Activated CD4-positive, alpha-beta memory T cell treated with anti-CD3 and anti-CD28 coated beads for 36 hours (primary cell): ENCODE measurements at places on chromosomes 5 and 9. TPM values are rescaled to one million over a fixed set of nuclear protein-coding genes. Genes with fewer than 3 reads are reported as not detected.

- no peak for DNase-seq
- H3K4me3 ChIP-seq, result no peak overlapping the region
Observed at GRCh38 chr5:169265888-169266287, 35.1 kb downstream of the SLIT3 start.

The REEP2 gene
- 6.1 TPM for total RNA-seq

- H3K27ac ChIP-seq, result no peak overlapping the region
- H3K27me3 ChIP-seq, result peaks cover 12% of the 10 kb centered on the region
- H3K4me1 ChIP-seq, result no peaks in the 10 kb centered on the region
Observed at GRCh38 chr5:1966461-1966860, 83.7 kb upstream of the IRX4 start.

DNA sequence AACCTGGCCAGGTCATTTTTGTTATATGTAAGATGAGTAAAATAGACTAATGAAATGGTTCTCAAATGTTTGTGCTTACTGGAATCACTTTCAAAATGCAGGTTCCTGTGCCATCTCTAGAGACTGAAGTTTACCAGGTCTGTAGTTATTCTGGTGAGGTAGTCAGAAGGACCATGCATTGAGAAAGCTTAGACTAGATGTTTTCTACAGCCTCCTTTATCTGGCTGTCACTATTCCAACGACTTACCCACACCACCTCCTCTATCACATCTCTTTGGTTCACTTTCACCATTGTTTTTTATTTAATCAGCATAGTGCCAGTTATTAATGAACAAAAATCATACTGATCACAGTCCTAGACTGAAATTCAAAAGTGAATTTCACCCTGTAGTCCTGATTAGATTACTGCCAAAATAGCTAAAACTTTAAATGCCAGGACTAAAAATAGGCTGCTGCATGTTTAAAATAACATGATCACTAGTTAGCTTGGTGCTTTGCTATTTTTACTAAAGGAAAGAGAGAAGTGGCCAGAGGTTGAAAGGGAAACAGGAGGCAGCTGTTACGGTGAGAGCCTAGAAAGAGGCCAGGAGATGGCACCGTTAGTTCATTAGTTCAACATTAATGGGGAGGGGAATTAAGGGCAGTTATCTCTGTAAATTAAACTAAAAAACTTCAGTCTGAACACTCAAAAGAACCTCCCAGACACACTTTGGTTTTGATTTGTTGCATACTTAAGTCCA lies 13.9 kb upstream of the FNIP1 start:
- no peaks in the 10 kb centered on the region for H3K27me3 ChIP-seq
- H3K4me1 ChIP-seq, result no peaks in the 10 kb centered on the region
- H3K36me3 ChIP-seq, result no peaks in the 10 kb centered on the region
- H3K27ac ChIP-seq, result no peak overlapping the region
- no peak for DNase-seq

- H3K4me3 ChIP-seq, result no peak overlapping the region
- H3K4me1 ChIP-seq, result peaks cover 34% of the 10 kb centered on the region
- H3K27me3 ChIP-seq, result no peaks in the 10 kb centered on the region
- H3K27ac ChIP-seq, result no peak overlapping the region
Observed at GRCh38 chr9:20490246-20490834, 132.0 kb downstream of the MLLT3 start.

- H3K4me1 ChIP-seq, result no peaks in the 10 kb centered on the region
- no peaks in the 10 kb centered on the region for H3K36me3 ChIP-seq
- no peak for DNase-seq
- peaks cover 2% of the 10 kb centered on the region for H3K27me3 ChIP-seq
- no peak overlapping the region for H3K27ac ChIP-seq
Observed at GRCh38 chr5:68041293-68041692, 174.3 kb upstream of the PIK3R1 start.

DNA sequence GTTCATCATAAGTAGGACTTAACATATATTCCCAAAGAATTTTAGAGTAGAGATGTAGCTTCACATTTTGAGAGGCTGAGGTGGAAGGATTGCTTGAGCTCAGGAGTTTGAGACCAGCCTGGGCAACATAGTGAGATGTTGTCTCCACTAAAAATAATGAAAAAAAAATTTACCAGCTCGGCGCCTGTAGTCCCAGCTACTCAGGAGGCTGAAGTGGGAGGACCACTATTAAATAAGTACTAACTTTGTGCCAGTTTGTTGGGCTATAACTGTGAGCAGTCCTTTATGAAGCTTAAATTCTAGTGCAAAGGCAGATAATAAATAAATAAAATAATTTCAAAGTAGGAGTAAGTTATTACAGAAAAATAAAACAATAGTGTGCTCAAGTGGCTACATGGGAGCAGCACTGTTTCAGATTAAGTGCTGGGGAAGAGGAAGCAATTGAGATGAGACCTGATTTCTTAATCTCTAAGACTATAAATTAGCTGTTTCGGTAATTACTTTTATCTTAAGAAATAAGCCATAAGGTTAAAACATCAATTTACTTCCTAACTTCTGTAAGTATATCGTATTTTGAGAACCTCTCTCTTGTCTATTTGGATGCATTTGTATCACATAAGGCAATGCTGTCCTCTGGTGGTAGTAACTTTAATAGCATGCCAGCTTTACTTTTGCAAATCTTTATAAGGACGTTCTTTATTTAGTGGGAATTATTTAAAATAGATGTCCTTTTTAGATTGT lies 98.9 kb downstream of the CSNK1G3 start:
- DNase-seq, result no peak
- peaks cover 10% of the 10 kb centered on the region for H3K4me1 ChIP-seq
- no peak overlapping the region for H3K4me3 ChIP-seq
- H3K27ac ChIP-seq, result no peak overlapping the region

GRCh38 chr9:37218800-37219425 lies 98.5 kb downstream of the ZCCHC7 start:
- no peaks in the 10 kb centered on the region for H3K27me3 ChIP-seq
- H3K4me3 ChIP-seq, result no peak overlapping the region
- no peaks in the 10 kb centered on the region for H3K36me3 ChIP-seq
- peaks cover 20% of the 10 kb centered on the region for H3K4me1 ChIP-seq

The EGFLAM gene
- not detected for total RNA-seq

DNA sequence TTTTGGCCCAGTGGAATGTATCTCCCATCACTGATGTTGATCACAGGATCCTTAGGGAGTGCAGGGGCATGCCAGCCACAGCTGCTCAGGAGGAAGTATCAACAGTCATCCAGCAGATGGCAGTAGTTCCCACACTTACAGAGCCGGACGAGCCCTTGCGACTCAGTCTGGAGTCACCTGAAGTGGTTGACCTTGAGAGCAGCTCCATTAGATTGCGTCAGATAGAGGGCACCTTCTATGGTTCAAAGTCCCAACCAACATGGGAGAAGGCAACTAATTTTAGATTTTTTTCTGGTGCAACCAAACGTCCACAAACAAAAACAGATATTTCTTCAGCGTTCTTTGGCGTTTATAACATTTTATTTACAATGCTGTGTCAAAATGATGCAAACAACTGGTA lies 124.5 kb downstream of the EGFLAM start:
- no peaks in the 10 kb centered on the region for H3K36me3 ChIP-seq
- H3K27me3 ChIP-seq, result peaks cover 23% of the 10 kb centered on the region
- peaks cover 3% of the 10 kb centered on the region for H3K4me1 ChIP-seq
- peak; percentile 64 for DNase-seq

The GGTA1 gene
- total RNA-seq, result not detected

The CCT5 gene
- total RNA-seq, result 360 TPM

The SPATA31D4 gene
- not detected for total RNA-seq

The SPATA9 gene
- not detected for total RNA-seq

DNA sequence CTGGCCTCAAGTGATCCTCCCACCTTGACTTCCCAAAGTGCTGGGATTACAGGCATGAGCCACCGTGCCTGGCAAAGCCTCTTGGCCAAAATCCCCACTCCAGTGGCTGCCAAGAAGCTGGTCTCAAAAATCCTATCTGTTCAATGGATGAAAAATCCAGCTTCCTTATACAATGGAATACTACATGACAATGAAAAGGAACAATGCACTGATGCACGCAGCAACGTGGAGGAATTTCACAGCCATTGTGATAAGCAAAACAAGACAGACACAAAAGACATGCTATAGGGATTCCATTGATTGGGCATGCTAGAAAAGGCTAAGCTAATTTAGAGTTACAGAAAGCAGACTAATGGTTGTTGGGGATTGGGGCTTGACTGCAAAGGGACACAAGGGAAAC lies 13.1 kb upstream of the SFXN1 start:
- H3K4me1 ChIP-seq, result peaks cover 14% of the 10 kb centered on the region
- no peak for DNase-seq
- H3K4me3 ChIP-seq, result no peak overlapping the region
- no peaks in the 10 kb centered on the region for H3K36me3 ChIP-seq
- H3K27ac ChIP-seq, result no peak overlapping the region

GRCh38 chr9:132873403-132873802 lies 4.7 kb downstream of the AK8 start:
- H3K4me1 ChIP-seq, result peaks cover 19% of the 10 kb centered on the region
- peak overlapping the region; percentile 85 for H3K27ac ChIP-seq
- H3K4me3 ChIP-seq, result peak overlapping the region; percentile 57
- no peaks in the 10 kb centered on the region for H3K27me3 ChIP-seq
- DNase-seq, result peak; percentile 60
- H3K36me3 ChIP-seq, result no peaks in the 10 kb centered on the region

DNA sequence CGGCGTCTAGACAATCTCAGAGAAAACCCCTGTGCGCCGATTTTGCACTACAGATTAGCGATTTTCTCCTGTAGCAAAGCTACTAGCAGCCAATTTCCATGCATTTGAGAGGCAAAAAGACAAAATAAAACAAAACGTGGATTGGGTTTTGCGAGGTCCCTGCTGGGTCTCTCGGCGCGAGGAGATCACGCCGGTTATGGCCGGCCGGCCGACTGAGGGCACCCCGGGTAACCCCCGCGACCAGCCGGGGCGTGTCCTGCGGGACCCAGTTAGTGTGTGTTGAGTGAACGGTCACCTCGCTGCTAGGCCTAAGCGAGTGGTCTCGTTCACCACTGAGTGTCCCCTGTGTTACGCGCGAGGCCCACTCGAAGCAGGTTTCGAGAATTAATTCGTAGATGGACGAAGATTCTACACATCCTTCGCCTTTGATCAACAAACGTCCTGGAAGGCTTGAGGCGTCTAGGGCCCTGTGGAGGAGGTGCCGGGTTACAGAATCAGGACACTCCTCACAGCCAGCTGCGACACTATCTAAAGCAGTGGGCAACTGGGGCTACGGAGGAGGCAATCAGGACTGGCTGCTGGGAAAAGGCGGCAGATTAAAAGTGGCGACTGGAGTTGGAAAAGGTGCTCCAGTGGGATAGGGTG lies 764 bp upstream of the VDAC1 start:
- no peaks in the 10 kb centered on the region for H3K27me3 ChIP-seq
- H3K4me1 ChIP-seq, result peaks cover 30% of the 10 kb centered on the region
- H3K4me3 ChIP-seq, result peak overlapping the region; percentile 88
- no peak for DNase-seq
- peak overlapping the region; percentile 83 for H3K27ac ChIP-seq

DNA sequence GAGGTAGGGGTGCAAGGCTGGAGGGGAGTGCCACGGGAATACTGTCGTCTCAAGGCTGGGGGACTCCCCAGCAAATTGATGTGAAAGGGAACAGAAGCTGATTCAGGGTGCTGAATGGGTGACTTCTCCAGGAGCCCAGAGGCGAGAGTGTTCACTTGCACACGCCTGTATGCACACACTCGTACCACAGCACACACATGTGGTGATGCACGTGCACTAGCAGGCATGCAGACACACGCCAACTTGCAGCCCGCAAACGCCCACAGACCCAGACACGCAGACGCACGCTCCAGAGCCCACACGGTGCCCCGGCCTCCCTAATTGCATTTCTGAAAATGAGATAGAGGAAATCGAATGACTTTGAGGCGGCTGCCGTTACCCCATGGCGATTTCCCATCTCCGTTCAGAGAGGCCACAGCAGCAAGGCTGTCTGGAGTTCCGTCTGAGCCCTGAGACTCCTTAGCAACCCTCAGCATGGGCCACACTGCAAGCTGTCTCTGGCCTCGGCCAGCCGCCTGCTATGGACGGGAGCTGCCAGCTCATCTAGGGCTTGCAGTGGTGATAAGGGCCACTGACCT lies 9.1 kb upstream of the ADAMTS2 start:
- peaks cover 4% of the 10 kb centered on the region for H3K27me3 ChIP-seq
- no peak overlapping the region for H3K4me3 ChIP-seq
- no peak for DNase-seq
- no peaks in the 10 kb centered on the region for H3K36me3 ChIP-seq
- H3K4me1 ChIP-seq, result no peaks in the 10 kb centered on the region
